ENCODE measurements at places on chromosomes 2 and 18.

- no peak for DNase-seq
These were observed 101.8 kb upstream of the RPE start for GRCh38 chr2:209900638-209901037.

- no peak for DNase-seq
These were observed 118.4 kb downstream of the ETAA1 start for GRCh38 chr2:67515538-67515937.

- no peak for DNase-seq
These were observed 14.3 kb upstream of the CD28 start for GRCh38 chr2:203692031-203692710.

GRCh38 chr2:217113491-217113890 is 253.6 kb upstream of the TNP1 start:
- no peak for DNase-seq

DNA sequence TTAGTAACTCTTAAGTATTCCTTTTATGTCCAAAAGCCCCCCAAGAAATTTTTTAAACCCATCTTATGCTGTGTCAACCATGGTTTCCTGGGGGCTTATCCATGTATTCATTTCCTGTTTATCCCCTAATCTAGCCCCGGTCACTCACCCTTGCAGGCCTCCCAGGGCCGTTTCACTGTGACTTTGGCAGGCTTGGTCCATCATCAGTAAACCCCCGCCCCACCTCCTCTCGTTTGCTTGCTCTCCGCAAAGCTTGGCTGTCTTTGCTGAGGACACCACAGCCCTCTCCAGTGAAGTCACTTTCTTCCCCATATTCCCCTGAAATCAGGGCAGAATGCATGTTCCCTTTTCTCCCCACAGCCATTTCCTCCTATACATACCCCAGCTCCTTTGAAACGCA is 7.2 kb upstream of the TMEM177 start:
- DNase-seq: no peak

- no peak for DNase-seq
These were observed 8.1 kb upstream of the TXNDC2 start for GRCh38 chr18:9877655-9878014.

DNA sequence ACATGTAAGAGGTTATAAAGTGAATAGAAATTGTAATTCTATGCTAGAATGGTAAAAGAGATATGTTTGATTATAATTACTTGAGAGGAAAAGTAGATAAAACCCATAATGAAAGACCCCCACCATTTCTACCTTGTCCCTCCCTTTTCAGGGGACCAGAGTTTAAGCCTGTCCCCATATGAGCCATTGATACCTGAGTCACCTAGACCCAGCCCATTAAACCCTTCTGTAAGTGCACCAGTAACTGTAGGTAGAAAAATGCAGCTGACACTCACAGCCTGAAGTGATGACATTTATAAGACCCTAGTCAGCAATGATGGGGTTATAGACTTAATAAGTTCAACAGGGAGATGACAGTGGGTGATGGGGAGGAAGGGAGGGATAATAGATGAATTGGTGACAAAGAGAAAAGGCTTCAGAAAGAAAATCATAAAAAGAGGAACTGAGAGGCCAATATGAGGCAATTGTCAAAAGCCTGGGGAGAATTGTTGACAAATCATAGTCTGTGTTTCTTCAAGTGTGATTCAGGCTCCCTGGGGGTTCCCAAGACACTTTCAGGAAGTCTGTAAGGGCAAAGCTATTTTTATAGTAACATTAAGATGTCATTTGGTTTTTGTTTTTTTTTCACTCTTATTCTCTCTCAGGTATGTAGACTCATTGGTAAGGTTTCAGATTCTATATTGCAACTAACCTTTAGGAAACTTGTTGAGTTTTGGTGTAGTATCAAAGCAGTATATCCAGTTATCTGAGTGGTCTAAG is 544.2 kb downstream of the SATB2 start:
- DNase-seq: no peak

DNA sequence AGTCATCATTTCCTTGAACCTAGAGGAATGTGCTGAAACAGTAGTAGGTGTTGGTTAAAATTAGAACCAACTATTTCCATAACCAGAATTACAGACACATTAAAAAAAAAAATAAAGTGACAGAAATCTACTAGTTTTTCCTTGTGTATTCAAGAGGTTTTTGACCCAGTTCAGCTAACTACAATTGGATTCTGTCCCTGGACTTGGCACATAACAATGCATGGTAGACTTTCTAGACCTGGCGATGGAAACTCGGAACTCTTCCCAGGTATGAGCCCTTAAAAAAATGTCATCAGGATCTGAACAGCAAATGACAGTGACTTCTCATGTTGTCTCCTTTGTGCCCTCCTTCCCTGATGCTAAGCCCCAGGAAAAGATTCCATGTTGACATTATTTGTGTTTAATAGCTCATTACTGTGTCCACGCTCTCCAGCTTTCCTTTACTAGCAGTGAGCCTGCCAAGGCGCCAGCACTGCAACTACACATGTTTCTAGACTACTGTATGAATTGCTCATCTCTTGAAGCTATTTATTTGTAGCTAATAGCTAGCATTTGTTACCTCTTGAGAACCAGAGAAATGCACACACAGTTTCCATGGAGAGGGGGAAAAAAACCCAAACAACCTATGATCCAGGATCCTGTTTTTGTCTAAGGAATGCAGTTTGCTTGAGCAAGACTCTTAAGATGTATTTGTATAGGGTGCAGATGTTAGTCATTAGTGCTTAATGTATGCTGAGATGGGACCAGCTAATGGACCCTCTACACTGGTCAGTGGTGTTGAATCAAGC is 148.5 kb downstream of the FMNL2 start:
- DNase-seq: no peak

DNA sequence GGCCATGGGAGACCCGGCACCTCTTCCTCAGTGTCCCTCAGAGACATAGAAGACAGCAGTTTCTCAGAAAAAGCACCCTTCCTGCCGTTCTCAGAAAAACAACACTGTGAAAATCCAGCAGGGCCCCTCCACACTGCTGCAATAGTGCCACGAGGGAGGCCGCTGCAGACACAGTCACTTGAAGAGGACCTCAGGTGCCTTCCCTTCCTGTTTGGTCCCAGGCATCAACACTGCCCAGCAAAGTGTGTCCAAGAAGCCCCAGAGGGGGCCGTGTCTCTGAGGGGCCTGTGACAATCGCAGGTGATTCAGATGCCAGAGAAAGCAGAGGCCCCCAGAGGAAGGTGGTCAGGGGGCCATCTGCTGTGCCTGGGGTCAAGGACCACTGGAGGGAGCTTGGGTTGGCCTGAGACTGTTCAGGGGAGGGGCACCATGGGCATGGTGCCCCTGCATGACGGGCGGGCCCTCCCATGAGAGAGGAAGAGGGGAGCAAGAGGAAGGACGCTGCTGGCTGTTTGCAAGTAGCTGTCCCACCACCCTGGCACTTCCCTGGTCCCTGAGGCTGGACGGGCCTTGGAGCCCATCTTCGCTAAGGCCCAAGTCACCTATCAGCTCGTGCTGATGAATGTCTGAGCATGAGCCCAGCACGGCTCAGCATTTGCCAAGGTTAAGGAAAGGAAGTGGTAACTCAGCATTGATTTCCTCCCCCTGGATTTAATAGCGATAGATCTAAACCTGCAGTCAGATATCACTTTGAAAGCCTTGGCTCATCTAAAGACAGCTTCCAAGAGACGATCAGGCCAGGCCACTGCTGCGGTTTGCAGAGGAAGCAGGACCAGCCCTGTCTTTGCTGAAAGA is 9.1 kb downstream of the TWIST2 start:
- no peak for DNase-seq

DNA sequence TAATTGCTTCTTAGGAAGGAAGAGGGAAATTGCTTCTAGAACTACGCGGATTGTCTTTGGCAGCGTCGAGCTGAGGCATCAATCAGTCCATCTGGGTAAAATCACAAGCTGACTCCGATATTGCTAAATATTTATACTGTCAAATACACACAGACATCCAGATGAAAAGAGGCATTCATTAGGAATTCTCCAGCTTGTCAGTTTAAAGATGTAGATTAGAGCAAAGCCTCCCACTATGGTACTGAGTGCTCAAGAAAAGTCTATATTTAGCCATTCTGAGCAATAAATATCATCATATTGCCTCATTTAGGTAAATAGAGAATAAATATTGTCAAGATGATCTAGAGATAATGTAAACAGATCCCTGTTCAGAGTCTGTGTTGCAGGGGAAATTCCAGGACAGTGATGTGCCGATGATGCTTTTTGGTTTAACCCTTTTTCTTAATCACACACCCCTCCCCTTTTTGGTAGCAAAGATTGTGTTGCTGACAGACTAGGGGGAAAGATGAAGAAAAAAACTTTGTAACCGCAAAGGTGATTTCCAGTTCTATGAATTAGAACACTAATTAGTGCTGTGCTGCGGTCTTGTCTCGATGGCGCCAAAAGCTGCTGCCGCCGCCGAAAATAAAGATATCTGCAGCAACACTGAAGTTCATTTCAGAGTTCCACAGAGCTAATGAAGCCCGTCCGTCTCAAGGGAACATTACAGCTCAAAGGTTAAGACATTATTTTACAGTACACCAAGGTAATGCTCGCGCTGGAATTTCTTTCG is 171.8 kb downstream of the PTGR3 start:
- DNase-seq: no peak

DNA sequence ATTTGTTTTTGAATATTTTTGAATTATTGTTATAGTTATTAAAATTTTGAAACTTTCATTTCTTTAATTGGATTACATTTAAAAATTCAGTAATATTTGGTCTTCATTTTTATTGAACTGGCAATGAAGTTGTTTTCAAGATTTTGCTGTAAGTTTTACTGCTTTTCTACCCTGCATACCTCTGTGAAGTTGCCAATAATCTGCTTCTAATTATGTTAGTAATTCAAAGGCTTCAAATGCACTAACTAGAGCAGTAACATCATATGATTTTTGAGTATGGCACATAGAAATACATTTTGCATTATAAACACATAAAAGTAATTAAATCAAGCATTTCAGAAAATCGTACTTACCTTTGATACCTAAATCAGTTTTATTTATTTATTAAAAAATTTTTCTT is 40.3 kb upstream of the FAM171B start:
- DNase-seq: no peak

DNA sequence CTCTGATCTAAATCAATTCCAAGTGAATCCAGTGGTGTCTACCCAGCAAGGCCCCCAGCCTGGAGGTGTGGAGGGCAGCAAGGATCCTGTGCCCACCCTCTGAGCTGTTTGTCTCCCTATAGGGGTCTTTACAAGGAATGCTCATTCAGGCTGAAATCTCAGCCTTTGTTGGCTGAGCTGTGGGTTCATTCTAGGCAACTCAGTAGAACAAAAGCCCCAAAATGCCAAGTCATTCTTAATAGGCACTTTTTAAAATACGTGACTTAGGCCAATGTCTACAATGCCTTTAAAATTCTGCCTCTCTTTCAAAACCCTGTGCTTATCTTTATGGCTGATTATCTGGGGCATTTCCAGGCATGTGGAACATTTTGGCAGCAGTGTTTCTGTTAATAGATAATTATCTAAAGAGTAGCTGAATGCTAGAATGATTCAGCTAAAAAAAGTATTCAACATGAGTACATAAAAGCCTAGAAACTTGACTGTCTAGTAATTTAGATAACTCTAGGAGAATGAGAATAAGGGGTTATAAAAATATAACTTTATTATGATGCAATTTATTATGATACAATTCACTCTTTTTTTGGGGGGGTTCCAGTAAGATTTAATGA is 7.4 kb downstream of the UGT1A6 start:
- no peak for DNase-seq

DNA sequence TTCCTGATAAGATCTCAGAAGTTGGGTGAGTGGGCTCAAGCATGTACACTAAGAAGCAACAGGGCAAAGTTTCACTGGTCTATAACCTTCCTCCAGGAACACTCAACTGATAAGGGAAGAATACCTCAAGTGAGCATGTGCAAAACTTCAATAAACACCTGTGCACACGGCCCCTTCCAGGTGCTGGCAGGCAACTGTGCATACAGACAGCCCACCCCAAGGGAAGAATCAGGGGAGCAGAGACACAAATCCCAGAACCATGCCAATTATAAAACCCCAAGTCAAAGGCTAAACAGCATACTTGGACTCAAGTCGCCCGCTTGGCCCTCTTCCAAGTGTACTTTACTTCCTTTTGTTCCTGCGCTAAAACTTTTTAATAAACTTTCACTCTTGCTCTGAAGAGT is 85.9 kb upstream of the RTN4 start:
- no peak for DNase-seq

- no peak for DNase-seq
These were observed 106.8 kb upstream of the SPATS2L start for GRCh38 chr2:200199576-200200263.

GRCh38 chr2:153156743-153157142 is 321.8 kb downstream of the RPRM start:
- DNase-seq: no peak

- DNase-seq: no peak
These were observed 905.1 kb downstream of the NRXN1 start for GRCh38 chr2:50126845-50127244.

DNA sequence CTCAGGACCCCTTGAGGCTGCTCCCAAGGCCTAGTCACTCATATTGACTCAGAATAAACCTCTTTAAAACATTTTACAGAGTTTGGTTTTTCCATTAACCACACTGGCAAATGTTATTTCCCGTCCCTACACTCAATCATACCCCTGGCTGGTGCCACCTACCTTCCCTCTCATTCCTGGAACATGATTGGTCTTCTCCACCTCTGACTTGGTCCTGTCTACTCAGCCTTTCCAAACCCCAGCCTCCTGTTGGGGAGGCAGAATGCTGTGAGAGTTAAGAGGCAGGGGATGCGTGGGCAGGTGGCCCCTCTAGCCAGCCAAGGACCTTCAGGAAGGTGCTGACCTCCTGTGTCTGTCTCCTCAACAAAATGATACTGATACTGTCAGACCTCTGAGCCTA is 149.3 kb downstream of the CABLES1 start:
- no peak for DNase-seq

GRCh38 chr18:48636436-48636835 is 97.6 kb downstream of the CTIF start:
- DNase-seq: no peak

- no peak for DNase-seq
These were observed 5.6 kb downstream of the DTYMK start for GRCh38 chr2:241680827-241681599.

All from stimulated activated CD4-positive, alpha-beta T cell treated with anti-CD3 and anti-CD28 coated beads, TNF-alpha, amount 100 ng/mL, for 4 hours (primary cell).